Endothelial cell (in vitro differentiated cells): ENCODE measurements at places on chromosomes 12 and 14. TPM values are rescaled to one million over a fixed set of nuclear protein-coding genes. Genes with fewer than 3 reads are reported as not detected.

- DNase-seq = no peak
These were observed 770 bp downstream of the ABHD4 start for GRCh38 chr14:22598896-22599244.

DNA sequence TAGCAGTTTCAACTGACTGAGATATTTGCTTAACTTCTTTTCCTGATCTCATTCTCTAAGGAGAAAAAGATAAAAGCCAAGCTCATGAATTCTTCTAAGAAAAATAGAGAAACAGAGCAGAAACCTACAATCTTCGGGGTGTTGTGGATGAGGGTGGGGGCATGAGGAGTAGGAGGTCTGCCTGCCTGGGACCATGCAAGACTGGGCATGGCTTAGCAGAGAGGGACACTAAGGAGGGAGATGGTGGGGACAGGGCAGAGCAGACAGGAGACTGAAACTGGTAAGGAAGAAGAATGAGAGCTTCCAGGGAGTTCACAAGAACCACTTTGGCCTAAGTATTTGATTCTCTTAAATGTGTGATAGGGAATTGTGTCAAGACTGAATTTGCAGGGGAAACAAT is 188.0 kb downstream of the CFAP54 start:
- no peak for DNase-seq

Gene IGFBP6
- 21.1 TPM for total RNA-seq

Gene BATF
- not detected for total RNA-seq

Gene PRKD1
- 9.0 TPM for total RNA-seq
